ENCODE measurements at places on chromosomes 1 and 21.

GRCh38 chr21:35239811-35240219, 190.7 kb upstream of the RUNX1 start:
- no peak for DNase-seq

- no peak for DNase-seq
Observed at GRCh38 chr1:78277253-78277652, 213.5 kb upstream of the PTGFR start.

GRCh38 chr1:232904566-232904965, 45.8 kb upstream of the NTPCR start:
- DNase-seq = no peak

DNA sequence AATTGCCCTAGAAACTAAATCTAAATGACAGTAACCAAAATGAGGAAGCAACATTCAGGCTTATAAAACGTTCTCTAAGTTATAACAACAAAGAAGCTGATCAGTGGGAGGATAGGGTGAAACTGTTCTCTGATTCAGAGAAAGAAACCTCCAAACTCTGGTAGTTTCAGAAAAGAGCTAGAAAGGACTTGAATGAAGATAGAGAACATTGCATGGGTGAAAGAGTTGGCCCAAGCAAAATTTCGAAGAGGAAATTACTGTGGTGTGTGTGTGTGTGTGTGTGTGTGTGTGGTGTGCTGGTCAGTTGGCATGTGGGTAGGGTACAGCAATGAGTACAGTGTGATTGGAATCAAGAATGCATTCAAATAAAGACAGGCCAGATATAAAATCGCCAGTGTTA, 16.5 kb upstream of the SPAG17 start:
- DNase-seq = no peak

DNA sequence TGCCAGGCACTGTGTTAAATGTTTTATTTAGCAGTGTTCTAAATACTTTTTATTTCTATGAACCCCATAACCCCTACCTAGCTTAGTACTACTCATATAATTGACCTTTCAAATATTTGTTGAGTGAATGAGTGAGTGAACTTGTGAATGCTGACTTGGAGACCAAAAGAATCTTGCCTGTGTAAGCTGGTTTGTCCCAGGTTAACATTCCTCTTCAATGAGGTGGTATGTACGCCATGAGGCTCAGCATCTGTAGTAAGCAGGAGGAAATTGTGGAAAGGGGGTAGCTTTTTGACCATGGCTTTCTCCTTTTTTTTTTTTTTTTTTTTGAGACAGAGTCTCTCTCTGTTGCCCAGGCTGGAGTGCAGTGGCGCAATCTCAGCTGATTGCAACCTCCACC, 14.6 kb downstream of the MED18 start:
- DNase-seq = no peak

DNA sequence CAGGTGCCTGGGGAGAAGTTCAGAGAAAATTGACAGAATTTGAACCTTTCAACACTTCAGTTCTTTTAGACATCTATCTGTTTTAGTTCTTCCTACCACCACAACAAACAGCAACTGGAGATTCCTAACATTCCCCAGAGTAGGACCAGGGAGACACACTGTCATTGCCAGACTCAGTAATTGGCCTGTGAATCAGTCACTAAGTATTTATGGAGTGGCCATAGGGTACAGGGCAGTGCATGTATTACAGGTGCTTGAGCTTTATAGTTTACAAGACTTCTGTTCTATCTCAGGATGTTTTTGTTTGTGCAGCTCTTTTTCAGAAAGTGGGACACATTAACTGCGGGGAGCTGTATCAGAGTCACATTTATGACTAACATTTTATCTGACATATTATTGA, 1.7 kb downstream of the CDC14A start:
- DNase-seq = no peak

- peak; percentile 71 for DNase-seq
Observed at GRCh38 chr1:156838972-156839371, 19.9 kb downstream of the INSRR start.

DNA sequence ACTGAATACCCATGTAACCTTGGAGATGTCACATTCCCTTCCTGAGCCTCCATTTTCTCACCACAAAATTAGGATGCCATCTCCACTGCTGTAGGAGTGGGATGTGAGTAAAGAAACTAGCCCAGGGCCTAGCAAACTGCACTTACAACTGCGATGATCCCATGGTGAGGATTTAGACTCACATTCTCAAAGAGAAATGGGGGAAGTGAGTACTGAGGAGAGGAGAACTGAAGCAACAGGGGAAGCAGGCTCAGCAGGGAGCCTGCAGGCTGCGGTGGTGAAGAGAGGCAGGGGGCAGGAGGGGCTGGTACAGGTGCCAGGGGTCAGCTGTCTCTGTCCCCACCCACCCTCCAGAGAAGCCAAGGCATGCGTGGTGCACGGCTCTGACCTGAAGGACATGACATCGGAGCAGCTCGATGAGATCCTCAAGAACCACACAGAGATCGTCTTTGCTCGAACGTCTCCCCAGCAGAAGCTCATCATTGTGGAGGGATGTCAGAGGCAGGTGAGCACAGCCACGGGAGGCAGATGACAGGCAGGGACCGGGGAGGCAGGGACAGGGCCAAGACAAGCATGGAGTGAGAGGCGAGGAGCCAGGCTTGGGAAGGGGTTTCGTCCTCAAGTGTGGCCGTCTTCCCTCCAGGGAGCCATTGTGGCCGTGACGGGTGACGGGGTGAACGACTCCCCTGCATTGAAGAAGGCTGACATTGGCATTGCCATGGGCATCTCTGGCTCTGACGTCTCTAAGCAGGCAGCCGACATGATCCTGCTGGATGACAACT, 16.4 kb upstream of the ATP1A4 start:
- no peak for DNase-seq

GRCh38 chr1:147273409-147274336, 31.2 kb downstream of the CHD1L start:
- no peak for DNase-seq

DNA sequence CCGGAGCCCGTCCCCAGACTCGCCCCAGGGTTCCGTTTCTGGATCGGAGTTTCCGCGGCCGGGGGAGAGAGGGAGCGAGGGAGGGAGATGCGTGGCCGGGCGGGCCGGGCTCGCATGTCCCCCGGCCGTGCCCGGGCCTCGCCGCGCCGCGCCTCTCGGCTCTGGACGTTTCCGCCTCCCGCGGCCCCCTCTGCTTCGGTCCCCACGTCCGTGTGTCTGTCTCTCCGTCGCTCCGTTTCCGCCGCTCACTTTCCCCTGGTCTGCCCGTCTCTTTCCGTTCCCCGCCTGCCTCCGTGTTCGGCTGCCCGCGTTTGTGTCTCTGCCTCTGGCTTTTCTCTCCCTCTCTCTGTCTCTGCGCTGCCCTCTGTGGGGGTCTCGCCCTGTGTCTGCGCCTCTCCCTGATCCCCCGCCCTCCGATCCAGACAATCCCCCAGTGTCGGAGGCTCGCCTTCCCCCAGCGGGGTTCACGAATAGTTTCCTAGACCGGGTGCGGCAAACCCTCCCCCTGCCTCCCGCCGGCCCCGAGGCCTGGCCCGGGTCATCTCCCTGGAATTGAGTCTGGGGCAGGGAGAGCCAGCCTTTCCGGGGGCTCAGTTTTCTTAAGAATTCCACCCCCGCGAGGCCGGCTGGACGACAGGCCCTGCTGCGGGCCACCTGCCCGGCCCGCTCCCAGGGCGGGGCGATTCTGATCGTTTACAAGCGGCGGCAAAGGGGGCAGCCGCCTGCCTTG, 735 bp downstream of the NBL1 start:
- DNase-seq = peak; percentile 71

GRCh38 chr1:35574125-35574654, 1.1 kb downstream of the TFAP2E start:
- DNase-seq = no peak

DNA sequence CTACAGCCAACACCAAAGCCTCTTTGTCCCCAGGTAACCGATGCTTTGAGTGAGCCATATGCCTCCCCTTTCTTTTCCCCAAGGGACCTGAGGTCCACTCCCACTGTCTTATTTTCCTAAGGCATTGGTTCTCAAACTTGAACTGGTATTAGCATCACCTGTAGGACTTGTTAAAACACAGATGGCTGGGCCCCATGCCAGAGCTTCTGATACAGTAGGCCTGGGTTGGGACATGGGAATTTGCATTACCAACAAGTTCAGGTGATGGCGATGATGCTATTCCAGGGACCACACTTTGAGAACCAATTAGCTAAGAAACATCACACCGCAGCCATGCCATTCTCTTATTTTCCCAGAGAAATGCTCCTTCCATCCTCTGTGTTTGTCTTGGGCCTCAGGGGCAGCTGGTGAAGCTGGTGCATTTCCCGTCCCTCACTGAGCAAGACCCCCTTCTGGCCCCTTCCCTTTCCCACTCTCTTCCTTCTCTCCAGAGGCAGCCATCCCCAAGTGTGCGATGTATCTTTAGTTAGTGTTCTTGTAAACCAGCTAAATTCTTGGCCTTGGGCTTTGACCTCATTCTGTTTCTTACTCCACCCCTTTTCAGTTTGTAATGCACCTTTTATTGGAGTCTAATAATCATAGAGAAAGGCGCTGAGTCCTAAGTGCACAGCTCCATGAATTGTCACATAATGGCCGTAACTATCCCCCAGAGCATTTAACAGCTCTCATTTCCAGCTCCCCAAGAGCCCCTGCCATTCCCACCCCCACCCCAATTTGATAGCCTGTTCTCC, 14.2 kb upstream of the TTC22 start:
- no peak for DNase-seq

GRCh38 chr1:36981126-36981525, 53.2 kb downstream of the GRIK3 start:
- DNase-seq = no peak

DNA sequence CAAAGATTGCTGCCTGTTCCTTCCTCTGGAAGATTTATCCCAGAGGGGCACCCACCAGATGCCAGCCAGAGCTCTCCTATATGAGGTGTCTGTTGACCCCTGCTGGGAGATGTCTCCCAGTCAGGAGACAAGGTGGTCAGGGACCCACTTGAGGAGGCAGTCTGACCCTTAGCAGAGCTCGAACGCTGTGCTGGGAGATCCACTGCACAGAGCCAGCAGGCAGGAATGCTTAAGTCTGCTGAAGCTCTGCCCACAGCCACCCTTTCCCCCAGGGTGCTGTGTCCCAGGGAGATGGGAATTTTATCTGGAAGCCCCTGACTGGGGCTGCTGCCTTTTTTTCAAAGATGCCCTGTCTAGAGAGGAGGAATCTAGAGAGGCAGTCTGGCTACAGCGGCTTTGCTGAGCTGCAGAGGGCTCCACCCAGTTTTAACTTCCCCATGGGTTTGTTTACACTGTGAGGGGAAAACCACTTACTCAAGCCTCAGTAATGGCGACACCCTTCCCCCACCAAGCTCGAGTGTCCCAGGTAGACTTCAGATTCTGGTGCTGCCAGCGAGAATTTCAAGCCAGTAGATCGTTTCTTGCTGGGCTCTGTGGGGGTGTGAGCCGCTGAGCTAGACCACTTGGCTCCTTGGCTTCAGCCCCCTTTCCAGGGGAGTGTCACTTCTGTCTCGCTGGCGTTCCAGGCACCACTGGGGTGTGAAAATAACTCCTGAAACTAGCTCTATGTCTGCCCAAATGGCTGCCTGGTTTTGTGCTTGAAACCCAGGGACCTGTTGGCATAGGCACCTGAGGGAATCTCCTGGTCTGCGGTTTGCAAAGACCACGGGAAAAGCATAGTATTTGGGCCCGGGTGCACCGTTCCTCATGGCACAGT, 51.1 kb upstream of the PDC start:
- DNase-seq = no peak

DNA sequence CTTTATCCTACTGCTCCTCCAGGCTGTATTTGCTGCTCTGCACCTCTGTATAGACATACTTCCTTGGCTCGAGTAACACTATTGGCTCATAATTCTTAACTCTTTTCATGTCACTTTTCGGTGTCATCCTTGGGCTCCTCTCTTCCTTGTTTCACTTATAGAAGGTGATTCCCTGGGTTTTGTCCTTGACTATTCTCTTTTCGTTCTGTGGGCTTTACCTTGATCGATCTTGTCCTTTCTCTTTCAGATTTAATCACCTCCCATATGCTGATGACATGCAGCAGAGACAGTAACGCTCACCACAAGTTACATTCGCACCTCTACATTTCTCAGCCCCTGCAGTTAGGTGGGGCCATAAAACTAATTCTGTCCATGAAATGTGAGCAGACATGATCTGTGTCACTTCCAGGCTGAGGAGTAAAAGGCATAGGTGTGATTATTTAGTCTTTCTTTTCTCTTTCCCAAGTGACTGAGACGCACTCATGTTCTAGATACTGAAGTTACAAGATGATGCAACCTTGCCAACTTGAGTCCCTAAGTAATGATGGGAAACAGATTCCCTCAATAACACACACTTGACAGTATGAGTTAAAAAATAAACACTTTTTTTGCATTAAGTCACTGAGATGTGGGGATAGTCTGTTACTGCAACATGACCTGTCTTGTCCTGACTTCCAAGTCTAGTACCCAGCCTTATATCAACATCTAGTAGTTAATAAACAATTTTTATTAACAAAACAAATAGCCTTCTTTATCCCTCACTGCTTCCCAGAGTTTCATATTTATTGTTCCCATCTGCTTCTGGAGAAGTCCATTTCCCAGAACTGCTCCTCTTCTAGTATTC, 49.9 kb upstream of the HAO2 start:
- no peak for DNase-seq

GRCh38 chr1:71422221-71422620, 341.4 kb upstream of the ZRANB2 start:
- DNase-seq = no peak

GRCh38 chr1:46526691-46527291, 24.7 kb downstream of the KNCN start:
- no peak for DNase-seq

- no peak for DNase-seq
Observed at GRCh38 chr1:245019910-245020486, 134.8 kb upstream of the KIF26B start.

- no peak for DNase-seq
Observed at GRCh38 chr1:53431244-53431643, 28.0 kb upstream of the DMRTB1 start.

GRCh38 chr1:67743072-67743725, 58.2 kb downstream of the GADD45A start:
- no peak for DNase-seq

DNA sequence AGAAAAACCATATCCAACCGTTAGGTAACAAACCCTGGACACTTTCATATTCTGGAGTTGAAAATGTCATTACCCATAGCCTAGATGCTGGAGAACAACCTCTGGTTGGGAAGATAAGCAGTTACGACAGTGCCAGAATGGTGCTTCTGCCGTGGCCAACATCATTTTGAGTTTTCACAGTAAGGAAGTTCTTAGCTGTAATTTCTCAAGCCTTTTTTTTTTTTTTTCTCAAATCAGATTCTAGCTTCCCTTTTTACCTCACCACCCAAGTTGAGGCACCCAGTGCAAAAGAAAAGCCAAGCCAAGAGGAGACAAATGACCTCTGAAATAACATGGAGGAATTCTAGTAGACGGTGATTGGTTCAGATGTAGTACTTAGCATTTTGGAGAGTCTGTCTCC, 21.8 kb downstream of the PPT1 start:
- DNase-seq = no peak
